ENCODE measurements at places on chromosomes 13 and 19.

GRCh38 chr13:28337166-28338005 lies 157.5 kb downstream of the FLT1 start:
- DNase-seq: no peak

DNA sequence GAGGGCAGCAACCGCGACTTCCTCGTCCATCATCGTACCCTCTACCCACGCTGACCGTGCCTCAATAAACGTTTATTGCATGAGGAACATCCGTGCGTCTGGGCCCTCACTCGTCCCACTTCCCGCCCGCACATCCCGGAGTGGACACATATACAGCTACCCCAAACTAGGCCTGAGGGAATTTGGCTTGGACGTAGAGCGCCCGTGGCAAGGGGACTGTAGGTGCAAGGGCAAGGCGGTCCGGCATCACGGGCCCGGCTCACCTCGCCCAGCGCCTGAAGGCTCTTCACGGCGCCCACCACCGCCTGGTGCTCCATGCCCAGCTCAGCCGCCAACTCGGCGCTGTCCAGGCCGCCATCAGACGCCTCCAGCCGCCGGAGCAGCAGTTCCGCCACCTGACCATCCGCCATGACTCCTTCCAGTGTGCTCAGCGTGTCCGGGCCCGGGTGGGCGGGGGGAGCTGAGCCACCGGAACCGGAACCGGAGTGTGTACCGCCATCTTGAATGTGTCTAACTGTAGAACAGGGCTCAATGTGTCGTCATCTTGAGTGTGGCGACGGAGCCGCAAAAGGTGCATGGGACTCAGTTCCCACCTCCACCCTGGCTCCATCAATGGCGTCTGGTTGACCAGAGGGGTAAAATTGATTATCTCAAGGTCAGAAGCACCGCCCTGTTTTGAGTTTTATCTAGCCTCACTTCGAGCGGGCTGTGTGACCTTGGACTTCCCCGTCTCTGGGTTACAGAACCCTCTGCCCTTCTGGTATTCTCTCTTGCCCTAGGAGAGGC lies at the start of gene FARSA:
FARSA (minus strand) TSS at position 425 of the 786 bp plus-strand sequence; CDS start at position 410, 15 bp downstream.
- peak; percentile 93 for DNase-seq

DNA sequence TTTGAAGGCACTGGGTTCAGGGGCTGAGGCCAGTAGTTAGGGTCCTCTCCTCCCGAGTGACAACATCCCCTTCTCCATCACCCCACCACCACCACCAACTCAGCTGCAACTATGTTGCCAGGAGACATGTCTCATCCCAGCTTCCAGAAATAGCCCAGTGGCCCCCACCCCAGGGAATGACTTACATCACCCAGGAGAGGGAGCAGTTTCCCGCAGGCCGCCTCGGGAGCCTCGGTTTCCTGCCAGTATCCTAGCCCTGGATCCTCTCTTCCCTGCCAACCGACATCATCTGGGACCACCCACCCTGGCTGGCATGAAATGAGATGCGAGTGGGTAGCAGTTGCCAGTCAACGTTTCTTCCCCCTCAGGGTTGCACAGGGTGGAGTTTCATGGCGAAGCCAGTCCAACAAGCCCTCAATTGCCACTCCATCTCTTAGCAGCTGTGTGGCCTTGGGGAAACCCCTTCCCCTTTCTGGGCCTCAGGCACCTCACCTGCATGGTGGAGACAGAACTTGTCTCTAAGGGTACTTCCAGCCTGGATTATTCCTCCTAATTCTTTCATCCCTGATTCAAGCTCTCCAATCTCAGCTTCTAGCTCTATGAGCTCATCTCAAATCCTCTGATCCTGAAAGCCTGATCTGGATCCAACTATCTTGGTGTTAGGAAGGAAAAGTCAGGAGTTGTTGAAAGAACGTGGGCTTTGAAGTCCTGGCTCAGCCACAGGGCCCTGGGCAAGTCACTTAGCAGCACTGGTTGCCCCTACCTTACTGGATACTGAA lies 3.9 kb upstream of the GSK3A start:
- no peak for DNase-seq

GRCh38 chr13:70386919-70387318 lies 278.7 kb upstream of the KLHL1 start:
- no peak for DNase-seq

GRCh38 chr19:28840891-28841290 lies 372.1 kb downstream of the UQCRFS1 start:
- no peak for DNase-seq

GRCh38 chr13:53907891-53908290 lies 879.3 kb downstream of the OLFM4 start:
- no peak for DNase-seq

DNA sequence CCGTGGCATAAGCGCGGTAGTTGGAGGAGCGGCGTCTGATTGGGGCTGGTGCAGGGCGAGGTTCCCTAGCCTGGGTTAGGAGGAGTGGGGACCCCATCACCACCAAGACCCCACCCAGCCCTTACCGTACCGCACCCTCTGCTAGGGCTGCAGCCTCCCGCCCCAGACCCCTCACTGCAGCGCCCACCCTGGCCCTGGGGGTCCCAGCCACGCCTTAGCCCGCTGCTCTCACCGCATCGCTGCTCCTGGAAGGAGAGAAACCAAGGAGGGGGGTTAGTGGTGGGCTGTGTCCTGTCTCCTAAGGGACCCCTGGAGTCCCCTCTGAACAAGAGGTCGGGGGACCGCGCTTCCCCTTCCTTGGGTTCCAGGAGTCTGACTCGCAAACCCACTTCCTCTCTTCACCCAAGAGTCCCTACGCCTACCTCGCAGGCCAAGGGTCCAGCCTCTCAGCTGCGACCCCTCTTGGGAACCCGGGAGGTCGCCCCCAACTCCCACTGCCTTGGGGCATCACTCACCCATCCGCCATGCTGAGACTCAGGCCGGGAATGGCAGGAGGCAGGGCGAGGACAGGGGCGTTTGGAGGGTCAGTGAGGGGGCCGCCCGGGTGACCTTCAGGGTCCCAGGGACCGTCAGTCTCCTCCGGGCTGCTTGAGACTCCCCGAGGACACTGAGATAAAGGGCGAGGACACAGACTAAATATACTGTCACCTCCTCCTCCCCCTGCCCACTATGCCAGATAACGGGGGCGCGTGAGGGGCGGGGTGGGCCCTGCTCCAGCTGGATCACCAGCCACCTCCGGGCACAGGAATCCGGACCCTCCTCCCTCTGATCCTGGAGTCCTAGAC lies at the start of gene TNNI3:
TNNI3 (minus strand) TSS at position 669 of the 845 bp plus-strand sequence; CDS start at position 526, 143 bp downstream.
- no peak for DNase-seq

DNA sequence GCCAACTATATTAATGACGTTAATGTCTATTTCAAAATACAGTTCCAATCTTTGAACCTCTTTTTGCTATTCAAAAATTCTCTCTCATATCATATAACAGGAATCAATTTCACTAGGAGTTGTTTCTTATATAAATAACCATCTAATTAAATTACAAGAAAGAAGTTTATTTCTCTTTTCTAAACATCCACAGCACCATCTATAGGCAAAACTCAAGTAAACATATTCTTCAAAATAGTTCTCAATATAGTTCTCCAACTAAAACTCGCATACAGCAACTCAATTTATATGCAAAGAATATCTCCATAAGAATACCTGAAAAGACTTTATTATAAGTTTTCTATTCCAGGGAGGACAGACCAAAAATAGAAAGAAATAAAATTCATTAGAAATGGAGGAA lies 65.6 kb downstream of the RBM26 start:
- DNase-seq: no peak

GRCh38 chr19:47529018-47529742 lies 14.3 kb upstream of the NAPA start:
- DNase-seq: no peak

GRCh38 chr13:42466123-42466522 lies 107.8 kb upstream of the TNFSF11 start:
- DNase-seq: no peak

GRCh38 chr13:92158346-92158745 lies 759.9 kb downstream of the GPC5 start:
- no peak for DNase-seq

- no peak for DNase-seq
These were observed 7.0 kb upstream of the ZNF554 start for GRCh38 chr19:2812414-2813234.

DNA sequence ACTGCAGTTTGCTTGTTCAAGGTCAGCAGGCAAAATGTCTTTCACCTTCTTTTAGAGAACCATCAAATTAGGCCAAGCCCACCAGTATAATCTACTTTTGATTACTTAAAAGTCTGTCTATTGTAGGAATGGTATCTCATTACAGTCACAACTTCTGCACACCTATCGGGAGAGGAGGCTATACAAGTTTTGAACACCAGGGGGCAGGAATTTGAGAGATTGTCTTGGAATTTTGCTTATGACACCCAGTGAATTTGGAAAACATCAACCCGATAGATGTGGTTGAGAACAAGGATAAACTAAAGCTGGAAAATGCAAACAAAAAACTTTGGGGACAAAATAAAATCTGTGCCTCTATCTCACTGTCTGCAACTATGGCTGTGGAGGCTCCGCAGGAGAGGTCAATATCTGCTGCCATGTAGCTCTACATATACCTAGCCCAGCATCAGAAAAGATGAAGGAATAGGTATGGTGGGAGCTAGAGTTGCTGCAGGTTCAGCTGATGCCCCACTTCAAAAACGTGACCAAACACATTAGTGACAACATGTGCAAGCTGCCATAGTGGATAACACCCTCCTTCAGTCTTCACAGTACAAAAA lies 1299.2 kb upstream of the SPRY2 start:
- no peak for DNase-seq

DNA sequence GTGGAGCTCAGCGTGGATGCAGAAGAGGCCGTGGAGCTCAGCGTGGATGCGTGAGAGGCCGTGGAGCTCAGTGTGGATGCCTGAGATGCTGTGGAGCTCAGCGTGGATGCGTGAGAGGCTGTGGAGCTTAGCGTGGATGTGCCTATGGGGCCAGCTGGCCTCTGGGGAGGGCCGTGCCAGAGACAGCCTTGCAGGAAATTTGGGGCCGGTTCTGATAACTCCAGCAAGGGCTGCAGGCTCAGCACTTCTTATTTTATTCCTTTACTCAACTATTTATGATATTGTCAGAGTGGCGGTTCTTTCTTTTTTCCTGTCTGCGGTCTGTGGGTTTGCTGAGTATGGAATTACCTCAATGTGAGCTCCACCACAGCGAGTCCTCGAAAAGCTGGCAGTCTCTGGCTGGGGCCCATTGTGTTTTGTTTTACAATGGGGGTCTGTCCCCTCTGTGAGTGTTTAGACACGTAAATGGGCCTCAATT lies 17.8 kb upstream of the TMEM255B start:
- DNase-seq: no peak

DNA sequence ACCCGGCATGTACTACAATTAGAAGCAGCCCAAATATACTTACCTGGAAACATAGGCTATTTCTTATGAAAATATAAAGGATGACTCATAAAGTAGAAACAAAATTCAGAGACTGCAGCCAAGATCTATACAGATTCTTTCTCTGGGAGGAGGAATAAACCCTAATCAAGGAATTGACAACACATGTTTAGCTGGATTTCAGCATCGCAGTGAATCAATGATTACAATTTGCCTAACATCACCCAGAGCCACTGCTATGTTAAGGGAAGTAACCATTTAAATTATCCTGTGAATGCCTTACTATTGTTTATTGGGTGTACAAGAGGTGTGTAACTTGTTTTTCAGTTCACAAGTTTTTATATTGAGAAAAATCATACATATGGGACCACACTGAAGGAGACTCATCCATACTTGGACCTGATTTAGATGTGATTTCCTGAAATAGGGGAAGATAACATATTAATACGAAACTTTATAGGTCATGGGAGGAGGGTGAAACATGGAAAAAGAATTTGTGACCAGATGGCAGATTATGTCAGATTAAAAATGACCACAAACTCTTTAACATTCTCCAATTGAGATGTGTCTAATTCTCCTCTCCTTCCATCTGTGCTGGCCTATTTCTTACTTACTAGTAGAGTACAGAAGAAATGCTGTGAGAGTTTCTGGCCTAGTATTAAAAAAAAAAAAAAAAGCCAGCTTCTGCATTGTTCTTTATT lies 1168.4 kb downstream of the SLITRK1 start:
- no peak for DNase-seq

GRCh38 chr13:28495538-28496187 lies 735 bp upstream of the FLT1 start:
- no peak for DNase-seq

GRCh38 chr13:112526146-112526853 lies 61.7 kb downstream of the TUBGCP3 start:
- no peak for DNase-seq
